ENCODE measurements at places on chromosomes 6 and 20. TPM values are rescaled to one million over a fixed set of nuclear protein-coding genes. Genes with fewer than 3 reads are reported as not detected.

- no peak for DNase-seq
Measured at GRCh38 chr20:35111141-35111888, 18.7 kb upstream of the TRPC4AP start.

DNA sequence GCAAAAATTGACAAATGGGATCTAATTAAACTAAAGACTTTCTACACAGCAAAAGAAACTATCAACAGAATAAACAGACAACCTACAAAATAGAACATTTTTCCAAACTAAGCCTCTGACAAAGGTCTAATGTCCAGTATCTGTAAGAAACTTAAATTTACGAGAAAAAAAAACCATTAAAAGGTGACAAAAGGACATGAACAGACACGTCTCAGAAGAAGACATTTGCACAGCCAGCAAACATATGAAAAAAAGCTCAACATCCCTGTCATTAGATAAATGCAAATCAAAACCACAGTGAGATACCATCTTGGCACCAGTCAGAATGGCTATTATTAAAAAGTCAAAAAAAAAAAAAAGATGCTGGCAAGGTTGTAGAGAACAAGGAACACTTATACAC, 70.6 kb upstream of the GRIK2 start:
- no peak for DNase-seq

DNA sequence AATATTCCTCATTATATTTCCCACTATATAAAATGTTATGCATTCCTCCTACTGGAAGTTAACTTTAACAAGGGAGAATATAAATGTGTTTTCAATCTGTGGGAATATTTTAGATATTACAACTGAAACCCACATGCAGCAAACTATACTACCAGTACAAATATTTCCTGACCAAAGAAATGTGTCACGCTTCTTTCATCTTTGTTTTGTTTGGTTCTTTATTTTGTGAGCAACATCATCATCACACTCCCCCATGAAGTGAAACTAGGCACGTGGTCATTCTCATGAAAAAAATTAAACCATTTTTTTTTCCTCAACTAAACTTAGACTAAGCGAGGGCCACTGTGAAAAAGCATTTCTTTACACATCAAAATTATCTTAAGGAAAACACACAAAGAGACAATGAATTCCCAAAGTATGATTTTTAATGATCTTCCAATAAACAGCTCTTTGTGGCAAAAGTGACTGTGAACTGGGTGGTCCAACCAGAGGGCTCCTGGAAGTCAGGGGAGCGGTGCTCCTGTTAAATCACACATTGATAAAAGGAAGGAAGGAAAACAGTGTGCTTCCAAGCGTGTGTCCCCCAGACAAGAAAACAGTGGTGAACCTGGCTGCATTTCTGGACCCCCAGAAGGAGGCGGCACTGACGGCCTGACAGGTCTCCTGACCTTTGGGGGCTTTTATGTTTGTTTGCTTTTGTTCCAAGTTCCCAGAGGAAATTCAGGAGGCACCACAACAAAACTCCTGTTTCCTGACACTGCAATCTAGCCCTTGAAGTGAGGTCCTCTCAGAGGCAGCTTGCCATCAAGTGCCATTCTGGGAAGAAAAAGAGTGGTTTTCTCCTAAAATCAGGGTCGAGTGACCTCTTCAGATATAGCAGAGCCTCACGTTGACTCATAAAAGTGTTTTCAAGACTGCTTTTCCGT, 166.8 kb upstream of the FOXQ1 start:
- no peak for DNase-seq

DNA sequence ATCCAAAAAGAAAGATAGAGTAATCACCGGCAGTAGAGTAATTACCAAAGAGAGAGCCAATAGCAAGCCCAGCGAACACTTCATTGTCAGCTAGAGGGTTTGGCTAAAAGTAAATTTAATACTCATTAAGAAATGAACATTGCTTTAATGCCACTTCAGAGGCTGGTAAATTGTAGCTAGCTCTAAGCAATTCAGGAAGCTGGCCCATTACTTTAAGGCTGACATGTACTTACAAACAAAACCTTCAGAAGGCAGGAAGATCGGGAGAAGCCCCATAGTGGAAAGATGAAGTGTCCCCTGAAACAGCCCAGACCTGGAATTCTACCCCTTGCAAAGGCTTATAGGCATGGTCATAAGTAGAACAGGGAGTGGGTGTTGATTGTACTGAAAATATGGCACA, 396.6 kb upstream of the ID4 start:
- no peak for DNase-seq

The DEF6 gene
- total RNA-seq: 7.8 TPM

DNA sequence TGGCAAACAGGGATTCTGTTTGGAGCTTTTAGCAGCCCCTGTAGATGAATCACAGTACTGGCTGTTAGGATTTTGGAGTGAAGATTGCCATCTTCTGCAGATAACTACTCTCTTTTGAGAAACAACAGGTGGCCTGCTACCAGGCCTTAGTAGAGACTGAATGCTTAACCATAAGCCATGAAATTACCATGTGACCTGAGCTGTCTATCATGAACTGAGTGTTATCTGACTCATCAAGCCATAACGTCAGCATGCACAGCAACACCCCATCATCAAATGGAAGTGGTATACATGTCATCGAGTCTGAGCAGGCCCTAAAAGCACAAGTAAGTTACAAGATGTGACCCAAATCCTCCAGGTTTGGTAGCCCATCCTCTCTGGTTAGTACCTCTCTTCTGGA, 132.6 kb downstream of the GPR63 start:
- DNase-seq: no peak

DNA sequence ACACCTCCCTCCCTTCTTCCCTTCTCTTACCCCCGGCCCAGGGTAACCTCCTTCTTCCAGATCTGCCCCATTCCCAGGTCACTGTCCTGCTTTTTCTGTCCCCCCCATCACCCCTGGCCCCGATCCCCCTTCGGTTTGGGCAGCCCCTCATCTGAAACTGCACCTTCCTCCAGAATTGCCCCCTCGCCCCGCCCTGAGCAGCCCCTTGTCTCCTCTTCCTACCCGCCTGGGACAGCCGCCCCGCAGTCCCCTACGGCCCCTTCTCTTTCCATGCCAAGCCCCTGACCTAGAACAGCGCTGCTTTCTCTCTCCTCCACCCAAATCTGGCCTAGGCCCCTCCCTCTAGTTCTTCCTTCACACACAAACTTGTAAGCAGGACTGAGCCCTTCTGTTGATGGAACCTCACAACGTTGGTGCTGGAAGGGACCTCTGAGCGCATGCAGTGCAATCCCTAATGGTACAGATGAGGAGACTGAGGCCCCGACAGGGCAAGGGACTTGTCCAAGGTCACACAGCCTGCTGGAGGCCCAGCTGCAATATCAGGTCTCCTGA, 630 bp downstream of the PPP2R5D start:
- no peak for DNase-seq

- DNase-seq: peak; percentile 74
Measured at GRCh38 chr20:37501940-37502339, 19.1 kb upstream of the NNAT start.

The SALL4 gene
- total RNA-seq: 0.16 TPM

The BRPF3 gene
- 26.1 TPM for total RNA-seq

DNA sequence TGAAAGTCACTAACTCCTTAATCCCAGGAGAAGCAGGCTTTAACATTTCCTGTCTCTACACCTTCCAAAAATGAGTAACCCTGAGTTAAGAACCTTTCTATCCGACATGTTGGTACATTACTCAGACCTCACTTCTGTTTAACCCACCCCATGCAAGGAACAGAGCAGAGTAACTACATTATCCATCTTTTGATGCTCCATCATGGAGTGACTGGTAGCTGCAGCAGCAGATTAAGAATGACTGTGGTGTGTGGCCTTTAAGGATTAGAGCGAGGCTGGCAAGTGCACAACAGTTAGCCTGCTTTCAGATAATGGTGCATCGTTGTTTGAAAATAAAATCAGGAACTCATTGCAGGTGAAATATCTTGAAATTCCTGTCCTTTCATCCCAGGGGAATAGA, 2.0 kb downstream of the TRAF3IP2 start:
- DNase-seq: no peak

DNA sequence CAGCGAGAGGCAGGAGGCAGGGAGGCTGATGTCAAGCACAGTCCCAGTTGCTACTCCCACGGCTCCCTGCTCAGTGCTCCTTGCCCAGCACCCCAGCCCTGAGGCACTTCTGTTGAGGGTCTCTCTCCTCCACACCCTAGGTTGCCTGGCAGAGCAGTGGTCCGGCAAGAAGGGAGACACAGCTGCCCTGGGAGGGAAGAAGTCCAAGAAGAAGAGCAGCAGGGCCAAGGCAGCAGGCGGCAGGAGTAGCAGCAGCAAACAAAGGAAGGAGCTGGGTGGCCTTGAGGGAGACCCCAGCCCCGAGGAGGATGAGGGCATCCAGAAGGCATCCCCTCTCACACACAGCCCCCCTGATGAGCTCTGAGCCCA, 9.1 kb downstream of the CNPY3 start:
- DNase-seq: no peak

The DEFB124 gene
- total RNA-seq: 1.7 TPM

The FAM83B gene
- total RNA-seq: not detected

DNA sequence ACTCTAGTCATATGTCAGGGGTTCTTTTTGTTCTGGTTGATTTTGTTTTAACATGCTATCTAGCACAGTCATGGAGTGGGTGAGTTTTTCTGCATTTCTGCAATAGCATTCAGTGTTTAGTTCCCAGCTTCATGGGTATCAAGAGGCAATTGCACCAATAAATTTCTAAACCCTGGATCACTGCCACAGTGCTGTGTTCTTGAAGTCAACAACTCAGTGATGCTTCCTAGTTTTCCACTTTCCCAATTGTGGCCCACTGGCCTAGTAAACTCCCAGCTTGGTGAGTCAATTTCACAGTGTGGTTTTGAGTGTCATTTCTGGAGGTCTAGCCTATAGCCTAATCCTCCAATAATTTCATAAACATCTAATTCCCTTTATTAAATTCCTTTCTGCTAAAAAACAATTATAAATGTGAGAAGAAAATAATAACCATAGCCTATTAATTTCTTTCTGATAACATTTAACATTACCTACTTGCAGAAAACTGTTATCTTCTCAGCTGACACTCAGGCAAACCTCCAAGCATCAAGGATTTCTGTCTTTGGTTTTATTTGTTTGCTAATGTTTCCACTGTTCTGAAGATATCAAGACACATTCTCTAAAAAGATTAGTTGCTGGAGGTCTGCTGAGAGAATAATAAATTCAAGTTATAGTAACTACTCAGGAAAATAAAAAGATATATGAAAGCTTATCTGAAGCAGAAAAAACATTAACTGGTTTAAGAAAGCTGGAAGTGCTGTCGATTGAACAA, 89.9 kb downstream of the PDE7B start:
- no peak for DNase-seq

DNA sequence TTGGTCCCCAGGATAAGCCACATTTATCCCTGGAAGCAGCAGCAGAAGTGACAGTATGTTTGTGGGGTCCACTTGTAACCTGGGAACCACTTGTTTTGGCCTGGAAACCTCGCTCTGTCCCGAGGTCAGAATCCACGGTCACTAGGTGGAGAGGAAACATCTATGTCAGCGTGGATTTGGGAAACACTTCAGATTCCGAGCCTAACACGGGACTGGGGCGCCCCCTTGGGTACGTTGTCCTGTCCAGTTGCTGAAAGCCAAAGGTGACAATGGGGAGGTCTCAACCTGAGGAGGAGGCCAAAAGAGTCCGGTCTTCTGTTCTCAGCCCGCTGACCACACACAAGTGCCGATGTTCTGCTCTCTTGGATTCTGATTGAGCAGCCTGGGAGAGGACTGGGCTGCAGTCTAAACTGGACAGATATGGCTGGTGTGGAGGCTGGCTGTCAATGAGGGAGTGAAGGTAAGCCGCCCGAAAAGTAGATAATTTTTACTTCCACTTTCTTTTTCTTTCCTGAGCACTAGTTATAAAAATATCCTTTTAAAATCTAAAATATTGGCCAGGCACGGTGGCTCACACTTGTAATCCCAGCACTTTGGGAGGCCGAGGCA, 4.9 kb upstream of the ZFP57 start:
- DNase-seq: no peak

GRCh38 chr6:108741331-108741989, 106.8 kb upstream of the ARMC2 start:
- no peak for DNase-seq

The SLC52A3 gene
- 2.2 TPM for total RNA-seq

All from mesenteric fat pad (tissue), 1 donor.